GM23248 (cell line): ENCODE measurements at places on chromosomes 5 and 9. TPM values are rescaled to one million over a fixed set of nuclear protein-coding genes. Genes with fewer than 3 reads are reported as not detected.

Gene TMC1
- 0.32 and 0.45 TPM in 2 replicates for polyA plus RNA-seq

DNA sequence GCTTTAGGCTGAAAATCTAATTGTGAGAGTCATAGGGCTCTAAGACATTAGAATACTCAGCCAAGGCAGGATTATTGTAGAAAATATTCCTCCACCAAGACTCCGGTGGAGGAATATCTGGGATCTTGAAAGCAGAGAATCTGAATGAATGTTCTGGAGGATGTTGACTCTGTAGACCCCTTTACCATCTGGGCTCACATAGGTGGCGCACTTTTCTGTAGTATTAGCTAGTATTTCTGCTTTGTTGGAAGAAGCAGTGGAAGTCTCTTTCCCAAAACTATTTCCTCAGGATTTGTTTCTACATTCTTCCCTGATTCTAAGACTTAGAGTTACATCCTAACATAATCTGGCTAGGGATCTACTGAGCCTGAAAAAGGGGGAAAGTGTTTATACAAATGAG is 752.4 kb upstream of the SEMA6A start:
- H3K36me3 ChIP-seq, result no peaks in the 10 kb centered on the region
- DNase-seq, result no peak
- H3K27me3 ChIP-seq, result no peaks in the 10 kb centered on the region
- no peak overlapping the region for H3K27ac ChIP-seq
- no peaks in the 10 kb centered on the region for H3K4me1 ChIP-seq

- H3K4me3 ChIP-seq, result no peak overlapping the region
- DNase-seq, result no peak
- H3K27ac ChIP-seq, result no peak overlapping the region
- H3K4me1 ChIP-seq, result no peaks in the 10 kb centered on the region
- no peaks in the 10 kb centered on the region for H3K27me3 ChIP-seq
- no peaks in the 10 kb centered on the region for H3K36me3 ChIP-seq
Observed at GRCh38 chr9:90379771-90380170, 262.9 kb downstream of the DIRAS2 start.

DNA sequence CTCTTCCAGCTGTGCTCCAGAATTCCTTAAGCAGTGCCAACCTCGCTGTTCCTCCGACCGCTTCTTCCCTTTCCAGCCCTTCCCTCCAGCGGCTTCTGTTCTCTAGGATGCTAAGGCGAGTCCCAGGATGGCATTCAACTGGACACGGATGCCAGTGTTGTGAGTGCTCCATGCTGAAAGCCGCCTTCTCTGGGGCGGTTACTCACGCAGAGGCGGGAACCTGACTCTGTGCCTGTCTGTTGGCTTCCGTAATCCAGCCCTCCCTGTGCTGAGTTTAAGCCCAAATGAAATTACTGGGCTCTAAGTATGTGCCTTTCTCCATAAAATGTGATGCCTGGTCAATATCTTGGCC is 20.2 kb downstream of the COL5A1 start:
- H3K4me1 ChIP-seq, result peaks cover 49% of the 10 kb centered on the region
- H3K4me3 ChIP-seq, result peak overlapping the region; percentile 26
- H3K36me3 ChIP-seq, result 0 out of 2 replicates have a peak, but pooled peaks cover 8% of the 10 kb centered on the region
- peak; percentile 98 for DNase-seq
- peak overlapping the region; percentile 97 for H3K27ac ChIP-seq

GRCh38 chr5:29963956-29964355 is 1229.5 kb upstream of the CDH6 start:
- no peaks in the 10 kb centered on the region for H3K4me1 ChIP-seq
- no peaks in the 10 kb centered on the region for H3K36me3 ChIP-seq
- H3K4me3 ChIP-seq, result no peak overlapping the region
- no peak overlapping the region for H3K27ac ChIP-seq
- no peaks in the 10 kb centered on the region for H3K27me3 ChIP-seq

Gene CYSRT1
- polyA plus RNA-seq, result 0.24 and 0.75 TPM in 2 replicates

DNA sequence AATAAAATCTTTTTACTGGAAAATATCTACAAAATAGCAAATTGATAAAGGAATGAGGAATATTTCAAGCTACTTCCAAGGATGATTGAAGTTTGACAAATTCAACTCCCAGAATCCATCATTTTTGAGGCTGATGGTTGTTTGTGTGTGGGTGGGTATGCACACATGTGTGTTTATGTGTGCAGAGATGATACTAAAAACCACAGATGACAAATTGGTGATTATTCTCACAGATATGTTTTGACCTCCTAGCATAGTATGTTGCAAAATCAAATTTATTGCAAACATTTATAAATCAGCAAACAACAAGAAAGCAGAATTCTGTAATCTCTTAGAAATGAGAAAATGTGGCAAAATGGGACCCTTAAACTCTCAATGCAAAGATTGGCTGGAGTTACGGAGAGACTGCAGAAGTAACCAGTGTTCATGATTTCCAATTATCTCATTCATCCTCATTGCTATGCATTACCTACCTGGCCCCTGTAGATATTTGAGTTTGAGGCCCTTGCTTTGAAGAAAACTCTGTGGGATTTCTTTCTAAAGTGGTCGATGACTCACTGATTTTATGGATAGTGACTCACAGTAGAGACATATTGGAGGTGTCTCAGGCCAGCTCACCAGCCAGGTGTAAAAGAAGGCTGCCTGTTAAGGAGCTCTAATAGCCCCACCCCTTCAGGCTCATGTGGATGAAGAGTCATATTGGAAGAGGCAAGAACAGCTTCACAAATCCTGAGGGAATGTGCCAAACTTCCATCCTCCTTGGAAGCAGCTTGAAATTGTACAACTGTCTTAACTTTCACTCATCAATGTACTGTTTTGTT is 44.6 kb upstream of the TMC1 start:
- no peaks in the 10 kb centered on the region for H3K27me3 ChIP-seq
- H3K4me1 ChIP-seq, result peaks cover 42% of the 10 kb centered on the region
- H3K4me3 ChIP-seq, result no peak overlapping the region

Gene WNK2
- not detected in 2 replicates for polyA plus RNA-seq

DNA sequence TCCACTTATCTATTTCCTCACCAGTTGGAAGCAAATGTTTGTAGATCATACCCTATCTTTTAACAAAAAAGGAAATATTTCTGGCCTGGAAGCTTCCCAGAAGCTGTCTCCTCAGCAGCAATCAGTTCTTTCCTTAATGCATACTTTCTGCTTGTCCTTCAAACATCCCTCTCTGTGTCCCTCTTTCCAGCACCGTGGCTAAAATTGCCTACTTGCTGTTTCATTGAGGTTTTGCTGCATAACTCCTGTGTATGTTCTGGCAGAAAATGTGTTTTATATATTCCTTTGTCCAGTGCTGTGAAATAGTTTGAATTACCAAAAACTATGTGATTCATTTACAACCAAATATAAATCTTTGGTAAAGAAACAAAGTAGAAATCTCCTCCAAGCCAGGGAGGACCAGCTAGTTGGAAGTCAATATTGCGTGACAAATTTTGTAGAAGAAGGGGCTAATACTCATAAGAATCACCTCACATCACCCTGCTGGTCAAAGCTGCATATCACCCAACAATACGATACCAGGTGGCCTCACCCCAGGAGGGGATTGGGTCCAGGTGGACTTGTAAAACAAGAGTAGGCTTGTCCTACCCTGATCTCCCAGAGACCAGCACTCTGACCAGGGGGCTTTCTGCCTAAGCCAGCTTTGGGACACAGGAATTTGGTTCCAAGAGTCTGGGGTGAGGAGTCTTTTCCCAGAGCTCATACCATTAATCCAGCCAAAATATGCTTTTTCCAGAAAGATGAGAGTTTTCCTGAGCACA is 198.4 kb upstream of the SNX2 start:
- H3K27me3 ChIP-seq, result no peaks in the 10 kb centered on the region
- no peaks in the 10 kb centered on the region for H3K4me1 ChIP-seq
- H3K27ac ChIP-seq, result no peak overlapping the region

Gene PCDHA1
- not detected in 2 replicates for polyA plus RNA-seq

Gene SLC27A6
- polyA plus RNA-seq, result 0.11 TPM in 1 of 2 replicates, not detected in the other

GRCh38 chr5:81020478-81021167 is 60.5 kb downstream of the RASGRF2 start:
- no peaks in the 10 kb centered on the region for H3K27me3 ChIP-seq
- no peaks in the 10 kb centered on the region for H3K36me3 ChIP-seq
- H3K4me1 ChIP-seq, result no peaks in the 10 kb centered on the region

Gene REEP2
- polyA plus RNA-seq, result 8.6 and 9.4 TPM in 2 replicates

- no peak overlapping the region for H3K4me3 ChIP-seq
- no peaks in the 10 kb centered on the region for H3K27me3 ChIP-seq
- no peaks in the 10 kb centered on the region for H3K36me3 ChIP-seq
- peaks cover 43% of the 10 kb centered on the region for H3K4me1 ChIP-seq
Observed at GRCh38 chr5:169048181-169049125, 252.5 kb downstream of the SLIT3 start.

GRCh38 chr5:154782812-154783592 is 27.8 kb downstream of the LARP1 start:
- H3K27me3 ChIP-seq, result no peaks in the 10 kb centered on the region
- H3K4me3 ChIP-seq, result no peak overlapping the region
- H3K27ac ChIP-seq, result no peak overlapping the region
- H3K4me1 ChIP-seq, result peaks cover 28% of the 10 kb centered on the region

DNA sequence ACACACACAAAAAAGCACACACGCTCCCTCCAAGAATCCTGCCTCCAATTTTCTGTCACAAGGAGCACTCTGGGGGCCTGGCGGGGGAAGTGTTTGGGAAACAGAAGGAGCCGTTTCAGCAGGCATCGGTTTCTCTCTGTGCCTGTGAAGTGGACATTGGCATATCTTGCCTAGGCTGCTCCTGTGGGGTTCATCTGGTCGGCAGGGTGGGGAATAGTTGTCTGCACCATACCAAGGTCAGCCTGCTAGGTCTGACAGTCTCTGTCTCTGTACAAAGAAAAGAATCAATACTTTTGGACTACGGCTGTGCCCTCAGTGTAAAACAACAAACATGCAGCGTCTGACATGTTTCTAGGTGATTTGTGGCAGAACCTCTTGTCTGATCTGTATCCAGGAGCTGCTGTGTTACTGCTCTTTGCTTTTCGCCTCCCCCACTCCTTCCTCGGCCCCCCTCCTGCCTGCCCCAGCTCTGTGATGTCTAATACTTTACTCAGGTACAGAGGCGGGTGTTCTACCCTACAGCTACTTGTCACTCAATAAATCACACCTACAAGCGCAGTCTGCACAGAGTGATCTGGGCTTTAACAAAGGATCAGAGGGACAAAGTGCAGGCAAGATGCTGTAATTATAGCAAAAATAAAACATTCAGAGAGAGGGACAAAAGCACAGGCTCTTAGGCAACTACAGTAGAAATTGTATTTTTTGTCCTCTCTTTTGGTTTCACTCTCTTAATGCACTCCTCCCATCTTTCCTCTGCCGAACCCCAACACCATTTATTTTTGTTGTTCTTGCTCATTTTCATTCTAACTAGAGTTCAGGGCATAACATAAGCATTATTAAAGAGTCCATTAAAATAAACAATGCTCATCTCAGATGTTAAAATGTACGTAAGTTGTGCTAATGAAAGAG is 216.7 kb downstream of the BNC2 start:
- DNase-seq, result no peak
- H3K4me1 ChIP-seq, result no peaks in the 10 kb centered on the region
- H3K4me3 ChIP-seq, result no peak overlapping the region
- H3K27me3 ChIP-seq, result no peaks in the 10 kb centered on the region

Gene ZBTB43
- 11.5 and 12.3 TPM in 2 replicates for polyA plus RNA-seq

DNA sequence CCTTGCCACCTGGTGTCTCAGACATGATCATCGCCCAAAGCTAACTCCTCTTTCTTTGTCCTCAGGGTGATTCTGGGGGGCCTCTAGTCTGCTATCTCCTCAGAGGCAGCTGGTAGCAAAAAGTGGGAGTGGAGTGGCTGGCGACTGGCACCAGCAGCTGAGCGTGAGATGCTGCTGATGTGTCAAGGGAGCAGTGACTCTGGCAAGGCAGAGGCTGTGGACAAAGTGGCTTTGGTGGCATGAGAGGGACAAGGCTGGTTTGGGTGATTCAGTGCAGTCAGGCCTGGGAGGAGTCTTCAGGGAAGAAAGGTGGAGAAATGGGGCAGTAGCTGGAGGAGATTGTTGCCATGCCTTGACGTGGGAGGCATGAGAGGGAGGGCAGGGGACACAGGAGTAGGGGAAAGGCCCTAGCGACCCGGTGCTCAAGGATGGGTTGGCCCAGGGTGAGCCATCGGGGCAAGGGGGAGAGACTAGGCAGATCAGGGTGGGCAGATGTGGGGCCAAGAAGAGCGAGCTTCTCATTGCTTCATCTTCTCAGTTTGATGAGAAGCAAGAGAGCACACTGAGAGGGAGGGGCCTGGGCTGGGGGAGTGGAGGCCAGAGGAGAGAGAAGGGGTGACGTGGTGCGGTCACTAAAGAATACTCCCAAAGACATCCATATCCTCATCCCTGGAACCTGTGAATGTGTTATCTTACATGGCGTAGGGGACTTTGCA is 64.2 kb upstream of the SPTLC1 start:
- H3K36me3 ChIP-seq, result no peaks in the 10 kb centered on the region
- H3K4me1 ChIP-seq, result peaks cover 11% of the 10 kb centered on the region
- H3K27me3 ChIP-seq, result no peaks in the 10 kb centered on the region
- DNase-seq, result no peak
- H3K27ac ChIP-seq, result no peak overlapping the region

Gene GALNT10
- polyA plus RNA-seq, result 23.3 and 28.2 TPM in 2 replicates

Gene ASS1
- 120 and 124 TPM in 2 replicates for polyA plus RNA-seq

- H3K27me3 ChIP-seq, result no peaks in the 10 kb centered on the region
- no peaks in the 10 kb centered on the region for H3K36me3 ChIP-seq
- H3K4me3 ChIP-seq, result no peak overlapping the region
- H3K27ac ChIP-seq, result no peak overlapping the region
- peaks cover 27% of the 10 kb centered on the region for H3K4me1 ChIP-seq
- no peak for DNase-seq
Observed at GRCh38 chr5:9241479-9242305, 304.2 kb downstream of the SEMA5A start.

Gene PCDHGA11
- 15.3 and 18.1 TPM in 2 replicates for polyA plus RNA-seq

Gene RANBP17
- 2.3 and 3.7 TPM in 2 replicates for polyA plus RNA-seq

GRCh38 chr9:33823801-33824200 is 6.8 kb downstream of the UBE2R2 start:
- no peak for DNase-seq
- 0 out of 2 replicates have a peak, but pooled peaks cover 5% of the 10 kb centered on the region for H3K36me3 ChIP-seq
- no peaks in the 10 kb centered on the region for H3K27me3 ChIP-seq

DNA sequence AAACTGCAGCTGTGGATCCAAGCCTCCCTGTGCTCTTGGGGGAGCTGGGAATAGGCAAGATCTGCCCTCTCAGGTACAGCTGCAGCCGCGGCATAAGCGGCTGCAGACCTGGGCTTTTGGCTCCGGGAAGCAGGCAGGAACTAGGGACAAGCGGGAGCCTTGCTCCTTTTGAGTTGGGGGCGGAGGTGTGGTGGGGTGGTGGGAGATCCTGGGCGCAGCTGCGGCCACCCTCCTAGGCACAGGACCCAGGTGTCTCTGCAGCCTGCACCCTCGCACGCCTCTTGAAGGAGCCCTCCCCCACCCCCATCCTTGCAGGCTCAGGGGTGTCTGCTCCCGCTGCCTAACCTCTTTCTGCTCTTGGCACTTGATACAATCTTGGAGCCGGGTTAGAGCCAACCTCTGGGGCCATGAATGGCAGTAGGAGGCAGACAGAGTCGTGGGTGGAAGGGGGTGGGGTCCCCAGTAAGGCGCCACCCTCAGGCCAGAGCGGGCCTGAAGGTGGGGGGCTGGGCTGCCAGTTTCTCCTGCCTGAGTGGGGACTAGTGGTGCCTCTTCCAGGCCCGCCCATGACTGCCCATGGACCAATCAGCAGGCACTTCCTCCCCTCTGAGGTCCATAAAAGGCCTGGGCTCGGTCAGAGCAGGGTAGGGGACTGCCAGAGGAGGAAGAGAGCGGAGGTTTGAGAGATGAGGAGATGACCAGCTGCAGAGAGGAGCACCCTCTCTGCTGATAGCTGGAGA is 267.6 kb upstream of the TNC start:
- DNase-seq, result no peak
- no peak overlapping the region for H3K4me3 ChIP-seq
- no peaks in the 10 kb centered on the region for H3K27me3 ChIP-seq
- H3K27ac ChIP-seq, result no peak overlapping the region
- H3K36me3 ChIP-seq, result no peaks in the 10 kb centered on the region
